T1000 (cell line): ENCODE measurements at places on chromosomes 1 and 21.

- no peak for DNase-seq
These were observed 7.5 kb upstream of the FOXO6 start for GRCh38 chr1:41353744-41354143.

GRCh38 chr1:21668232-21668950 lies 766 bp downstream of the RAP1GAP start:
- DNase-seq: no peak

- no peak for DNase-seq
These were observed 58.7 kb upstream of the KIAA1614 start for GRCh38 chr1:180854001-180854400.

- DNase-seq: no peak
These were observed 54.5 kb downstream of the TBCE start for GRCh38 chr1:235421751-235422150.

- no peak for DNase-seq
These were observed 758.0 kb upstream of the B3GALT2 start for GRCh38 chr1:193944454-193944853.
